ENCODE measurements at places on chromosomes 6 and 20.

GRCh38 chr6:351011-351866 lies 40.3 kb upstream of the IRF4 start:
- peak; percentile 47 for DNase-seq

- no peak for DNase-seq
Measured at GRCh38 chr6:133314947-133315346, 73.8 kb downstream of the EYA4 start.

GRCh38 chr6:84764332-84765049 lies at the start of gene TBX18:
Gene TBX18, minus strand, starts transcription at chr6:84764598. Its CDS starts 417 bp downstream, at chr6:84764181.
- DNase-seq: peak; percentile 61

- no peak for DNase-seq
Measured at GRCh38 chr20:38342713-38343310, 3.5 kb upstream of the LBP start.

- DNase-seq: no peak
Measured at GRCh38 chr6:20653085-20653479, 118.8 kb downstream of the CDKAL1 start.

DNA sequence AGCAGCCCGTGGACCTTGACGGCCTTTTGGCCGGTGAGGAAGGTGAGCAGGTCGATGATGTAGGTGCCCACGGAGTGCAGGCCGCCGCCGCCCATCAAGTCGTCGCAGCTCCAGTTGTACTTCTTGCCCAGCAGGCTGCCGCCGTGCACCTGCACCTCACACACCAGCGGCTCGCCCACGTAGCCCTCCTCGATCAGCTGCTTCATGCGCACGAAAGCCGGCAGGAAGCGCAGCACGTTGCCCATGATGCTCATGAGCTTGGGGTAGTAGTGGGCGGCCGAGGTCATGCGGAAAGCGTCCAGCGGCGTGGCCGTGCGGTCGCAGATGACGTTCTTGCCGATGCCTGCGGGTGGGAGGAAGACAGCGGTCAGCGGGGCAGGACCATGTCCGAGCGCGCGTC lies 37.0 kb upstream of the TBC1D7 start:
- no peak for DNase-seq

DNA sequence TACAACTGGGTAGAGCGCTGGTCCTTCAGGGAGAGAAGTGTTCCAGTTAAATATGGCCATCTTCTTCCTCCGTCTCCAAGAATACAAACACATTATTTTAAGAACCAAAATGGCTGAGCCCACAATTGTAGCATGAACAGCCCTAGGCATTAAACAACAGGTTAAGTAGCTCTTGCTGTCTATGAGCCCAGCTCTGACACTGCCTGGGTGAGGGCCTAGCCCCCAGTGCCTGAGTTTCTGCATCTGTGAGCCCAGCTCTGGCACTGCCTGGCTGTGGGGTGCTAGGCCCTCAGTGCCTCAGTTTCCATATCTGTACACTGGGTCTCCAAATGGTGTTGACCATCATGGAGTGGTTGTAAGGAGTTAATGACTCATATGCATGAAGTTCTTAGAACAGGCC lies 24.8 kb upstream of the DACT2 start:
- DNase-seq: no peak

- no peak for DNase-seq
Measured at GRCh38 chr20:54848262-54848661, 372.9 kb downstream of the DOK5 start.

DNA sequence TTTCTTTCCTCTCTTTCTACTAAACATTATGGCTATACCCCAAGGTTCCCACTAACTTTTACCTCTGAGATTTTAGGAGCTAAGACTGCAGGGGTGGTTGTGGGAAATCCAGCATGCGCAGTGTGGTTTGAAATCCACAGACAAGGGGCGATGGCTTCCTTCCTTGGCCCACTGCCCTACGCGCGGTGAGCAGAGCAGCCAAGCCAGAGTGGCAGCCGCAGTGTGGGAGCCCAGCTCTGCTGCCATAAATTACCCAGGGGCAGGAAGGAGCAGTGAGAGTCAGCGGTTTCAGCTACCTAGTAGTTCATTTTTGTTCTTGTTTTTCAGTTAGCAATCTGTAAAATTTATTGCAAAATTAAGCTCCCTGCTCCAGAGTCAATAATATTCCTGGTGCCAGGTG lies 101.4 kb downstream of the BMP2 start:
- no peak for DNase-seq

GRCh38 chr6:45552536-45552935 lies 174.8 kb upstream of the SUPT3H start:
- no peak for DNase-seq

GRCh38 chr6:125275779-125276178 lies 26.0 kb downstream of the HDDC2 start:
- no peak for DNase-seq

DNA sequence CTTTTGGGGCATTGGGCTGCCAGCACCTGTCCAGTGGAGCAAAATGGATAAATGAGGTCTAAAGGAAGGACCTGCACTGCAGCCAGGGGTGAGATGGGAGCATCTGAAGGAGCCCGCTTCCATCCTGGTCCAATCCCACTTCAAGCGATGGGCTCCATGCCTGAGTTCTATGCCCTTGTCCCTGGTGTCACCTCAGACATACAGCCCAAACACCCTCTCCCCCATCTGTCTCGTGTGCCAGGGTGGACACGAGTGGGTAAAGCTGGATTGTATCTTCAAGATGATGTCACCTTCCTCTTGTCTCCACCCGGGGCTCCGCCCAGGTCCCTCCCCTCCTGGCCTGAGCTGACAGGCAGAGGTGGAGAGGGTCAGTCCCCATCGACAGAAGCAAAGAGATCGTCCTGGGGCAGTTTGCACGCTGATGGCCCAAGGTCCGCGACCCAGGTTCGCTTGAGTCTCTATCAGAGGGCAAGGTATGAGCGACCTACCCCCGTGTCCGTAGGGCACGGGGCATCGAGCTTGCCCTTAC lies 544 bp downstream of the SMIM29 start:
- peak; percentile 83 for DNase-seq

GRCh38 chr20:18780385-18781130 lies 33.0 kb upstream of the SCP2D1 start:
- no peak for DNase-seq

DNA sequence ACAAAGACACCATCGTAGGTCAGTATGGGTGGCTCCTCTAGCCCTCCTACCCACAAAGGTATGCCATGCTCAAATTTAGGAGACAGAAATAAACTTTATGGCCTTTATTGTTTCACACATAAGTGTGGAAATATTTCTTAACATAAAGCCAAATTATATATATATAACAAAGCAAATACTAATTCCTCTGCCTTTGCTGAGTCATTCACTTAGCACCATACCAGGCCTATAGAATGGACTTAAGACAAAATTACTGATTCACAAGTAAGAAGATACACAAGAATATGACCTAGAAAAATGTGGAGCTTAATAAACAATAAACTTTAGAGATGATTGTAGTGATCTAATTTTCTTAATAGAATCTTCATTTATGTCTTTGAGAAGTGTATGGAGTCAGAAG lies 5.2 kb downstream of the FRK start:
- no peak for DNase-seq

DNA sequence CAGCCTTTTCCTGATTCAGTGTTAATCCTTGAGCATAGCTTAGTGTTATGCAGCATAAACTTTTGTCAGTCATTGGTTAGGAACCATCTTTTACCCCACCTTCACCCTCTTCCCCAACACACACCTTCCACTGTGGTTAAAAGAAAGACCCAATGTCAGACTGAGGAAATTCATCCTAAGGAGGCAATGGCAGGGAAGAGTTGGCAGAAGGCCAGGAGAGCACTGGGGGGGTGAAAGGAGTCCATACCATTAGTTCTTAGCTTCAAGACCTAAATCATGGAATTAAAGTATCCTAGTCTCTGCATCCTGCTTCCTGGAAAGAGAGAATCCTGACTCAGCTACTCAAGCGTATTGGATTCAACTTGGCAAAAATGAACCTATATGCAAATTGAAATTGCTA lies 16.9 kb upstream of the TAB2 start:
- DNase-seq: no peak

GRCh38 chr6:6683969-6684833 lies 95.7 kb downstream of the LY86 start:
- DNase-seq: no peak

DNA sequence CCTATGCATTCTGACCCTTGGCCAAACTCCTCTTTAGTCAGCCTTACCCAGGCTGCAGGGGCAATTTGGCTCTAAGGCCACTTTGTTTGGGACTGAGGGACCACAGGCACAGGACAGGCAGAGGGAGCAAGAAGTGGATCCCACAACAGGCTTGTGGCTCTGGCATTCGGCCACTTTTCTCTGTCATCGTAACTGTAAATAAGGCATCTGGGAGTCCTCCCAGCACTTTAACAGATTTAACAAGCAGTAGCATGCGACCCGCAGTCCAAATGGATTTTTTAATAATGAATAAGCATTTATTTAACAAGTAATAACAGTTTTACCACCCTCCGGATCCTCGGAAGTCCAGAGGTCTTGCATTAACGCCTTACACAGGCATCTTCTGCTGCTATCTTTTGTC lies 16.1 kb upstream of the CDH22 start:
- DNase-seq: no peak

- DNase-seq: no peak
Measured at GRCh38 chr20:53907968-53908751, 162.2 kb downstream of the BCAS1 start.

DNA sequence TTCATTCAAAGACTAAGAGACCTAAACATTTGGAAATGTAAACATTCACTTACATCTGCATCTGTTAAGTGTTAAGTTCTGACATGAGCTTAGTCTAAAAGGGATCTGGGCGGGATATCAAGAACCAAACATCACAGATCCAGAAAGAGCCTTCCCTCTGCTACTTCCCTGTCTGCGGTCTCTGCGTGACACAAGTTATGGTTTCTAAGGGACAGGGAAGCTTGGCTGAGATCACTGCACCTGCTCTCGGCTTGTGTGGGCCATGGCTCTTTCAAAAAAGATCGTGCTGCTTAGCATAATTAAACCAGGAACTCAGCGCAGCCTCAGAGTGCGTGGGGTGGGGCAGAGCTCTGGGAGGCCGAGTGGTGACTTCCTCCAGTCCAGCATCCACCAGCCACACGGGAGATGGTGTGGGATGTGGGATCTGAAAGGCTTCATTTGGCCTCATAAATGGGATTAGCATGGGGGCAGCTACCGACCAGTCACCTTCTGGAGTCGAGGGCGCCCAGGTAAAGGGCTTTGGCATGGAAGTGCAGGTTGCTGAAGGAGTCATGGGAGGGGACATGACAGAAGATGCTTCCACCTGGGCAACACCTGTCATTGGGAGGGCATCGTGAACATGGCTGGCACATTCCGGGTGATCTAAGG lies 16.7 kb upstream of the RAMACL start:
- DNase-seq: peak; percentile 67

DNA sequence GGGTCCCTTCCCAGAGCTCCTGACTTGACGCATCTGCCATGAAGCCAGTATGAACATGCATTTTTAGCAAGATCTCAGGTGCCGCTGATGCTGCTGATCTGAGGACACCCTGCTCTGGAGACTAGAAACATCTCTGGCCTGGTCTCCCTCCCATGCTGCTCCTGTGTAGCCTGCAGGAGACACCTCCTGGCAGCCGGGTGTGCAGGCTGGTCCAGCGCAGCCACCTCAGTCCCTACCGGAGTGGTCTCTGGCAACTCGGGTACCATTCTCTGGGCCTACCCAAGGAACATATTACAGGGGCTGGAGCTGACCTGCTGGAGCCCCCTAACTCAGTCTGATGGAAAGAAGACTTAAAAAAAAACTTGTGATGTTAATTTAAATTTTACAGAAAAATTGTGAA lies 20.1 kb downstream of the PHACTR3 start:
- no peak for DNase-seq

GRCh38 chr6:138467901-138468300 lies 31.4 kb downstream of the NHSL1 start:
- DNase-seq: no peak

DNA sequence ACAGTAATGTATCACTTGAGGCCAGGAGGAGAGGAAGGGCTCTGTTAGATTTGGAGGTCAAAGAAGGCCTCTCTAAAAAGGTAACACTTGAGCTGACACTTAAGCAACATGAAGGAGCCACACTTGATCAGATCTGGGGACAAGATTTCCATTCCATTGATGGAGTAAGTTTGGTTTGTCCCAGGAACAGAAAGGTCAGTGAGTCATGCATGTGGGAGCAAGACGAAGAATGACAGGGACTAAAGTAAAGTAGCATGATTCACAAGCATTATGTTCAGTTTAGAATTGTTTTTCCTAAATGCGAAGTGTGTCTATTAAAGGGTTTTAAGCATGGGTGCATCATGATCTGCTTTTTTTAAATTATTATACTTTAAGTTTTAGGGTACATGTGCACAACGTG lies 47.4 kb downstream of the COL21A1 start:
- no peak for DNase-seq

DNA sequence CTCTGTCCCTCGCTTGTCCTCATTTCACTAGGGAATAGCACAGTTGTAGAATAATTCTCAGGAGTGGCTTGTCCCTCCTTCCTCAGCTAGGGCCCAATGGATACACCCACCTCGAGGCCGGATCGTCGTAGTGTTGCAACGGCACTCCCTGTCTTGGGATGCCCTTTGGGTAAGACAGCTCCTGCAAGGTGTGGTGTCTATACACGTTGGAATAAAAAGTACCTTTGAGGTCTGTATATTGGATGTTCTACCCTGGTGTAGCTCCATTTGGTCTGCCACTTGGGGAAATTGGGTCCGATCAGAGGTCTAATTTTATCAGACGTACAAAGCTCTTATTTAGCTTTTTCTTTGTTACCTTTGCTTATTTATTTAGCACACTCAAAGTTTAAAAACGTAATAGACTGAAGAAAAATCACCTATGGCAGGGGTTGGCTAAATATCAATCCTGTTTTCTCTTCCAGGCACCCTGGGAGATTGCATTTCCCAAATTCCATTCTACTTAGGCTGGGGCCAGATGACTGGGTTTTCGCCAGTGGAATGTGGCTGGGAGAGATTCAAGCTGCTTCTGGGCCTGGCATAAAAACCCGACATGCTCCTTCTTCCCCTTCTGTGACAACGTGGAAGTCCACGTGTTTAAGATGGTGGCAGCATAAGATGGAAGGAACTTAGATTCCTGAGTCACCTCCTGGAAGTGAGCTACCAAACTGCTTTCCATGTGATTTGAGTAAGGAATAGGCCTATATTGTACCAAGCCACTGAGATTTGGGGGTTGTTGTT lies 82.3 kb upstream of the CD83 start:
- DNase-seq: no peak

DNA sequence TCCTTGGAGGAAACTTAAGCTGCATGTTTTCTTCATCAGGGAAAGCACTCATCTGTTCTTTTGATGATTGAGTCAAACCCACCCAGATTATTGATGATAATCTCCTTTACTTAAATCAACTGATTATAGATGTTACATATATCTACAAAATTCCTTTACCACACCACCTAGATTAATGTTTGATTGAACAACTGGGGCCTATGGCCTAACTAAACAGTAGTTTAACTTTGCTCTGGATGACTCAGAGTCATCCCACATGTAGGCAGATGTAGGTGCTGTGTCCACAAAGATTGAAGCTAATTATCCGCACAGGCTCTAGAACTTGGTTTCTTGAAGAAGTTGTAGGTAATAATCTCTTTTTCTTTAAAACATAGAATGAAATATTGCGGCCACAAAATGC lies 42.2 kb downstream of the PKIB start:
- DNase-seq: no peak

Data from lower lobe of right lung (tissue), 2 donors.